Astrocyte of the spinal cord (primary cell): ENCODE measurements at places on chromosomes 1 and 21.
A peak's percentile ranks its signal among the peaks of the same experiment; 100 is the strongest.

DNA sequence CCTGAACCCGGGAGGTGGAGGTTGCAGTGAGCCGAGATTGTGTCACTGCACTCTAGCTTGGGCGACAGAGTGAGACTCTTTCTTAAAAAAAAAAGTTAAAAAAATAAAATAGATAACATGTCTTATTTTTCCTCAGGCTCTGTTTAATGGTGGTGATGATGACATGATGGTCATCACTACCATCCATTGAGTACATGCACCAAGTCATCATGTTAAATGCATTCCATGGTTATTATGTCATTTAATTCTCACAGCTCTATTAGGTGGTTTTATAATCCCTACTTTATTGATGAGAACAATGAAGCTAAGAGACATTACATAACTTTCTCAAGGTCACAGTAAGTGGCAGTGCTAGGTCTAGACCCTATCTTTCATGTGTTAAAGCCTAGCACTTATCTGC lies 34.4 kb upstream of the MAB21L3 start:
- DNase-seq = no peak

GRCh38 chr1:109918671-109919070 lies 8.0 kb downstream of the CSF1 start:
- no peak for DNase-seq

DNA sequence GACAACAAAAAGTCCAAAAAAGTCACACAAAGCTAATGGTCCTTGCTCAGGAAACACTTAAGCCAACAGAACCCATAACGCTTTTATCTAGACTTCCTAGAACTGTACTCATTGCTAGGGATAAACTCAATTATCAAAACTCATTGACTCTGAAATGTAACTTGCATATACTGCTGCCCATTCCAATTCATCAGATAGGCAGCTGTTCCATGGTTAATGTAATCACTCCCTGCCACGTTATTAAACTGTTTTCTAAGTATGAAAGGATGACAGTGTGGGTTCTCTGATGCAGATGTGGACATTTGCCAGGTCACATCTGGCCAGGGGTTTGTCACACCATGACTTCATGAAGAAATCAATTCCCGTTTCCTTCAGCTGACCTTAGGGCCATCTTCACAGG lies 30.3 kb upstream of the DNAJC11 start:
- no peak for DNase-seq

- DNase-seq = no peak
These were observed 120.1 kb downstream of the BACH1 start for GRCh38 chr21:29418813-29419212.

GRCh38 chr1:244659694-244660093 lies 6.8 kb downstream of the DESI2 start:
- DNase-seq = no peak

GRCh38 chr1:110502402-110503151 lies 16.4 kb downstream of the KCNA10 start:
- no peak for DNase-seq

GRCh38 chr1:38941527-38942019 lies at the start of gene RHBDL2:
Gene RHBDL2, minus strand, starts transcription at chr1:38941830. Its CDS starts 22,618 bp downstream, at chr1:38919212.
- peak; percentile 20 for DNase-seq

GRCh38 chr1:2229911-2230731 lies 2.0 kb downstream of the SKI start:
- DNase-seq = no peak

GRCh38 chr1:53837646-53837923 lies 511 bp downstream of the NDC1 start:
- DNase-seq = peak; percentile 3

DNA sequence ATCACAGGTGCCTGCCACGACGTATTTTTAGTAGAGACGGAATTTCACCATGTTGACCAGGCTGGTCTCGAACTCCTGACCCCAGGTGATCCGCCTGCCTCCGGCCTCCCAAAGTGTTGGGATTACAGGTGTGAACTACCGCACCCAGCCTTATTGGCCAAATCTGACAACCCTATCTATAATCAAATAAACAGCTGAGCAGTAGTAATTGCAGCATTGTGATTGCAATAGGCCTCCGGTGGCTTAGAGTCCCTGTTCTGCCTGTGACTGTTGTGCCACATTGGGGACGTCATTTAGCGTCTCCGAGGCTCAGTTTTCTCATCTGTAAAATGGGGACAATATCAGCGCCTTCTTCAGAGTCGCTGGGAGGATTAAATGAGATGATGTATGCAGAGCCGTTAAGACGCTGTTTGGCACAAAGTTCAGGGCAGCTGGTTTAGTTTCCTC lies 569 bp upstream of the CAPN2 start:
- DNase-seq = no peak

- no peak for DNase-seq
These were observed 142.1 kb upstream of the IPO9 start for GRCh38 chr1:201686714-201687455.

DNA sequence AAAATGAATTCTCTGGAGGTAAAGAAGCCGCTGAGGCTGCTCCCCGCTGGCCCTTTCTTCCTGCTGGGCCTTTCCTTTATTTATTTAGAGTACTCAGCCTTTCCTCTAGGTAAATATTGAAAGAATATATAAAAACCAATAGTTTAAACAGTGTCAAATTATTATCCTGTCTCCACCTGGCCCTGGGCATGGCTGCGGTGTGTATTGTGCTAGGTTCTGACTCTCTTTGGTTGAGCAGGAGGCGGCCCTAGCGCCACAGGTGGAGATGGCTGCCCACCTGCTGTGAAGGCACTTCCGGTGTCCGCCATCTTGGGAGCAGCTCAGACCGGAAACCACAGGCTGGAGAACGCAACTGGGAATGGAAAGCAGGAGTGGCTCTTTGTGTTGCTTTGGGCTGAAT lies 29.0 kb upstream of the CLDN14 start:
- DNase-seq = no peak

GRCh38 chr1:248828845-248829244 lies 3.1 kb upstream of the SH3BP5L start:
- no peak for DNase-seq

DNA sequence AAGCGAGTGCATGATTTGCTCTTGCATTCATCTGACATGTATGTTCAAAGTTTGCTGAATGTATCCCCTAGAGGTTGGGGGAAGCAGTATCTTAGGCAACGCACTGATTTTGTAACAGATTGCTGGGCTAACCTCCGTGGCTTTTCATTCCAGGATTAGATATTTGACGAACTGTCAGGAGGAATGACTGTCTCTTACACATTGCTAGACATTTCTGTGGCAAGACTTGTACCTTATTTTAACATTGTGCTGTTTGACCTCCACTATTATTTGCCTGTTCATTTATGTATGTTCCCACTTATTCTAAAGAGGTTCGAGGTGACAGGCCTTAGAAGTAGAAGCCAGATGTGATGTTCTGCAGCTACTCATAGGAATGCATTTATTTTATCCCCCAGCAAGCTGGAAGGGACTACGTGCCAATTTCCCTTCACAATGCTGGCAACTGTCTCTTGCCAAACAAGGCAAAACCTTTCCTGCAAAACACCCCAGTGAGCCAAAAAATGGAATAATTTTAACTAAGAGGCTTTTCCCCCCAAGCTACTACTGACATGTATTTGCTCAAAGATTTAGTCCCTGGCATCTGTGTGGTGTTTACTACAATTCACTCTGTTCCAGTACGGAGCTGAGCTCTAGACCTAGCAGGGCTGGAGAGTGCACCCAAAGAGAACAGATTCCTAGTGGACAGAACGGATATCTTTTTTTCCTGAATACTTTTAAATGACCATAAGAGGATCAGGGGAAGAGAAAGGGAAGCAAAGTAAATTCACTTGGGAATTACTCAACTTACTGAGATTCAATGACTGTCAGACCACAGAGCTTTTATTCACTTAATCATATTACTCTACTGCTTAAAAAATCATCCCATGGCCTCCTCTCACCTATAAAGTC lies 646.2 kb downstream of the SMYD3 start:
- DNase-seq = peak; percentile 86

GRCh38 chr1:76901158-76901767 lies 34.0 kb downstream of the ST6GALNAC5 start:
- peak; percentile 67 for DNase-seq

DNA sequence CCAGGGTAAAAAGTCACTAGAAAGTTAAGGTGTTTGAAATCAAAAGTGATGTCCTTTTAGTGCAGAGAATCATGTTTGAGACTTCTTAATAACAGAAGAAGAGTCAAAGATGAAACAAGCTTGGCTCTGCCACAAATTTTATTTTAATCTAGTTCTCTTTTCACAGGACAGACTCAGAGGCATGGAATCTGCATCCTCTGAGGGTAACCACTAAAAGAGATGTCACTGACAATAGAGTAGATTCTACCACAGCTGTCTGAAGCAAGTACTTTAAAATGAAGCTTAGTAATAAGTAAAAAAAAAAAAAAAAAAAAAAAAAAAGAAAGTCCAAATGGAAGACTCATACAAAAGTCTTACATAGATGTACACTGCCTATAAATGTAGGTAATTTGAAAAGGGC lies 519.7 kb upstream of the PRMT6 start:
- DNase-seq = peak; percentile 48

DNA sequence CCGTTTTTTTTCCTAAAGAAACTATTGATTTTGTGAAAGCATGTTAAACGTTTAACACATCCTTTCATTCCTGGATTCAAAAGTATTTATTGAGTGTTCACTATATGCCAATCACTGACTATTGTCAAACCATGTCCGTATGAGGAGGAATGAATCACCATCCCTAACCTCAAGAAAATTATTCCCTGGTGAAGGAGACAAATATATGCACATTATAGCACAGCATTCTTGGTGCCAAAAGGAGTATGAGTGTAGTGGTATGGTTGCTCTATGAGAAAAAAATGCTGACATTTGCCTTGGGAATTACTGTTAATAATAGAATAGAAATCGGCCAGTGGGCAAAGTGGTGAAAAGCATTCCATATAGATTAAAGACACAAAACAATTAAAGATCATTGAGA lies 1390.1 kb downstream of the MRPL39 start:
- DNase-seq = no peak

DNA sequence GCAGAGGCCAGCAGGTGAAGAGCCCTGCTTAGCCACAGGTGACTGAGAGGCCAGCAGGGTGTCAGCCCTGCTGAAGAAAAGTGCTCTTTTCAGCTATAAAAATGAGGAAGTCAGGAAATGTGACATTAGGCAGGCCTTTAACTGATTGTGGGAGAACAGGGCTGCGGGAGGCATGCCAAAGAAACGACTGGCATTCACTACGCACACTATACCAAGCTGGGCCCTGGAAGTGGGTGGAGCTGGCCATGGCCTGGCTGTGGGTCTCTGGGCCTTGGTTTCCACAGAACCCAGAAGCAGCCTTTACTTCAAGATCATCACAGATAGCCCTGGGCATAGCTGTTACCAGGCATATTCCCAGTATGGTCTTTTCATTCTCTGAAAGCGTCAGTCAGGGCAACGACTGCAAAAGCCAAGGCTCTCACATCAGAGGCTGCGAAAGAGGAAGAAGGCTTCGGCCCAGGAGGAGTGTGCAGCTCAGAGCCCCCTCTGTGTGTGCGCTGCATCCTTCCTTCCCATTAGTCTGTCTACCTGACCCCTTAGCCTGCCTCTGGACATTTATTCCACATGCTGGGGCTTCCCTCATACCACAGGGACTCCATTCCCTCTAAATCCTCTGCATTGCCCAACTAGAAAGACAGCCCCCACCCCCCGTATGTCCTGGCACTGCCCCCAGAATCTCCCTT lies 14.3 kb downstream of the SLC2A1 start:
- DNase-seq = no peak

GRCh38 chr1:61332196-61332753 lies 249.9 kb downstream of the NFIA start:
- no peak for DNase-seq

DNA sequence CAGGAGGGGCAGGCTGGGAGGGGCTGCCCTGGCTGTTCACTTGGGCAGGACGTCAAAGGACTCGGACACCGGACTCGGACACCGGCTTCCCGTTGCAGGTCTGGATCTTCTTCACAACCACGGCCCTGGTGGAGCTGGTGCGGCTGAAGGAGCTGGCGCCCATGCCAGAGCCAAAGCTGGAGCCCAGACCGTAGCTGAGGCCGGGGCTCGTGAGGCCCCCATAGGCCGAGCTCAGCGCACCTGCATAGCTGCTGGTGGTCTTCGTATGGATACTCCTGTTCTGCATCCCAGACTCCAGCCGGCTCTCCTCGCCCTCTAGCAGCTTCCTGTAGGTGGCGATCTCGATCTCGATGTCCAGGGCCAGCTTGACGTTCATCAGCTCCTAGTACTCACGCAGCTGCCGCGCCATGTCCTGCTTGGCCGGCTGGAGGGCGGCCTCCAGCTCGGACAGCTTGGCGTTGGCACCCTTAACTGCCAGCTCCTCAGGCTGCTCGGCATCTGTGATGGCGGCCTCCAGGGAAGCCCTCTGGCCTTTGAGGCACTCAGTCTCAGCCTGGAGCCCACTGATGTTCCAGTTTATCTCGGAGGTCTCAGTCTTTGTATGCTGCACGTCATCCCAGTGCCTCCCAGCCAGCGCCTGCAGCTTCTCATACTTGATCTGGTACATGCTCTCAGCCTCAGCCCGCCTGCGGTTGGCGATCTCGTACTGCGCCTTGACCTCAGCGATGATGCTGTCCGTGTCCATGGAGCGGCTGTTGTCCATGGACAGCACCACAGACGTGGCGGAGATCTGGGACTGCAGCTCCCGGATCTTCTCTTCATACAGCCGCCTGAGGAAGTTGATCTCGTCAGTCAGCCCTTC lies 15.1 kb upstream of the KLF17 start:
- DNase-seq = no peak

- no peak for DNase-seq
These were observed 150.8 kb downstream of the VPS13D start for GRCh38 chr1:12380326-12381249.

GRCh38 chr1:214300149-214300780 lies 19.3 kb downstream of the SMYD2 start:
- DNase-seq = no peak

- DNase-seq = no peak
These were observed 144.0 kb downstream of the KCNH1 start for GRCh38 chr1:210989905-210990304.

DNA sequence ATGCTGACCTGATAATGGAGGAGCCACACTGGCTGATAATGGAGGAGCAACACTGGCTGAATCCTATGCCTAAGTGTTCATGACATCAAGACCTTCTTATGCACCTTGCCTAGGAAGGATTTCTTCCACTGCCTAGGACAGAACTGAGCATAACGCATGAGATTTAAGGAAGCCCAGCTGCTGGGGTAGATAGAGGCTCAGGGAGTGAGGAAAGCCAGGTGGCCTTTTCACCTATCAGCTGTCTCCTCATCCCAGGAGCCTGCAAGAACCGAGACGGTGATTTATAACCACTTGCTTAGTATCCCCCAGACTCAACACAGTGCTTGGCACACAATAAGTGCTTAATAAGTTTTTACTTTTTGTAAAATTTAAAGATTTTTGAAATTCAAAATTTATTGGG lies 7.4 kb upstream of the CTBS start:
- no peak for DNase-seq

DNA sequence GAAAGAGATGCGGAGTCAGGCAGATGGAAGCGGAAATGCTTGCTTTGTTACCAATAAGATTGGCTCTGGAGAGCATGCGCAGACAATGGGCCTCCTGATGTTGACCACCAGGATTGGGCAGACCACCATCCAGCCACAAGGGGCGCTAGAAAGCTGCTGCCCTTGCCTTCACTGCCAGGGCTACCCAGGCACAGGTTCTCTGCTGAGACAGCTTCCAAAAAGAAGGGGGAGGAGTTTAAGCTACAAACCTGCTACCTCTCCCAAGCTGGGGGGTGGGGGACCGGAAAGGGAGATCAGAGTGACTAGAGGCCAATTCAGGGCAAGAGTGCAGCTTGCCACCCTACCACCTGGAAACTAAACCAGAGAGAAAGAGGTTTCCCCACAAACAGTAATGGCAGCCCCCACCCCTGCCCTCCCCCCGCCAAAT lies 369.7 kb downstream of the RRAGC start:
- no peak for DNase-seq
